ENCODE measurements at places on chromosomes 2 and 18. TPM values are rescaled to one million over a fixed set of nuclear protein-coding genes. Genes with fewer than 3 reads are reported as not detected.

The CYP1B1 gene
- 69.4 TPM for total RNA-seq

The WDR43 gene
- total RNA-seq: 27.6 TPM

The DSC2 gene
- total RNA-seq: 17.2 TPM

The SERPINB10 gene
- total RNA-seq: not detected

The CDK15 gene
- 6.0 TPM for total RNA-seq

Data from upper lobe of right lung (tissue), 1 donor.